ENCODE measurements at places on chromosomes 12 and 14. TPM values are rescaled to one million over a fixed set of nuclear protein-coding genes. Genes with fewer than 3 reads are reported as not detected.

GRCh38 chr12:114678718-114679117 is 5.3 kb downstream of the TBX3 start:
- H3K4me3 ChIP-seq: peak overlapping the region; percentile 60
- H3K36me3 ChIP-seq: no peaks in the 10 kb centered on the region
- DNase-seq: no peak
- peaks cover 8% of the 10 kb centered on the region for H3K4me1 ChIP-seq
- peaks cover 4% of the 10 kb centered on the region for H3K27me3 ChIP-seq

GRCh38 chr14:64212666-64213065 is 81.5 kb downstream of the ESR2 start:
- H3K27ac ChIP-seq: no peak overlapping the region
- no peak for DNase-seq
- H3K4me1 ChIP-seq: no peaks in the 10 kb centered on the region
- no peaks in the 10 kb centered on the region for H3K27me3 ChIP-seq
- H3K4me3 ChIP-seq: no peak overlapping the region
- no peaks in the 10 kb centered on the region for H3K36me3 ChIP-seq

- H3K27ac ChIP-seq: no peak overlapping the region
- no peaks in the 10 kb centered on the region for H3K36me3 ChIP-seq
- no peak for DNase-seq
- H3K27me3 ChIP-seq: no peaks in the 10 kb centered on the region
Observed at GRCh38 chr12:79378496-79378895, 312.3 kb downstream of the PAWR start.

- H3K27me3 ChIP-seq: no peaks in the 10 kb centered on the region
- peak overlapping the region; percentile 60 for H3K27ac ChIP-seq
- DNase-seq: no peak
- H3K4me3 ChIP-seq: no peak overlapping the region
Observed at GRCh38 chr12:53496752-53497032, 2.6 kb downstream of the MAP3K12 start.

DNA sequence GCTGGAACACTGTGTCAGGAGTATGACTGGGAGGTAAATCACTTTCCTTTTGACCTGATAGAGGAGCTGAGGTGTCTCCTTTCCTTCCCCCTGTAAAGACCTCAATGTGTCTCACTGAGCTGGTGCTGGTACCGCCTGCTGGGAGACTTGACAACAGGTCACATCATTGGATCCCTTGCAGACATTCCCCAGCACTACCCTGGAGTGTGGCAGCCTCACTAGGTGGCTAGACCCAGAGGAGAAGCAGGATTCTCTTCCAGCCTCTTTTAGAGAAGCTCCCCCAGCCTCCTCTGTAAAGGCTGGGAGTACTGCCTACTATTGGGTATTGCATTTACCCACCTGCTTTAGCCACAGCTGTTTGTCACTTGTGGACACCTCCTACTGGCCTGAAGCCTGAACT is 223.9 kb downstream of the ADGRD1 start:
- no peak overlapping the region for H3K27ac ChIP-seq
- no peaks in the 10 kb centered on the region for H3K36me3 ChIP-seq
- H3K27me3 ChIP-seq: no peaks in the 10 kb centered on the region
- DNase-seq: no peak
- no peak overlapping the region for H3K4me3 ChIP-seq
- no peaks in the 10 kb centered on the region for H3K4me1 ChIP-seq

DNA sequence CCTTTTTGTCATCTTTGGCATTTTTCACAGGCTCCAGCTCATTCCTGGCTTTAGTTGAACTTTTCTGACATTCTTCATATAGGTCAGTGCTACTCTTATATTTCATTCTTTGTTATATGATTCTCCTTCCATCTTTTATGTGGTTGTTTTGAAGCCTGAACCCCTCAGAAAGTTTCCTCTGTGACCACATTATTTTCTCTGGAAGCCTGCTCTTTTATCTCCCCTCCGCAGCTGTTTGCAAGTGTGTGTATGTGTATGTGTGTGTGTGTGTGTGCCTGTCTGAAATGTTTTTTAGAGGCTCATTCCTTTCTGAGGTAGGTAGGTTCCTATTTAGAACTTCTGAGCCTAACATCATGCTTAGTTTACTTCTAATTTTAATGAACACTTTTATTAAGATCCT is 47.6 kb downstream of the ANO4 start:
- H3K4me1 ChIP-seq: no peaks in the 10 kb centered on the region
- no peak overlapping the region for H3K27ac ChIP-seq
- no peaks in the 10 kb centered on the region for H3K27me3 ChIP-seq
- no peak overlapping the region for H3K4me3 ChIP-seq
- H3K36me3 ChIP-seq: no peaks in the 10 kb centered on the region

DNA sequence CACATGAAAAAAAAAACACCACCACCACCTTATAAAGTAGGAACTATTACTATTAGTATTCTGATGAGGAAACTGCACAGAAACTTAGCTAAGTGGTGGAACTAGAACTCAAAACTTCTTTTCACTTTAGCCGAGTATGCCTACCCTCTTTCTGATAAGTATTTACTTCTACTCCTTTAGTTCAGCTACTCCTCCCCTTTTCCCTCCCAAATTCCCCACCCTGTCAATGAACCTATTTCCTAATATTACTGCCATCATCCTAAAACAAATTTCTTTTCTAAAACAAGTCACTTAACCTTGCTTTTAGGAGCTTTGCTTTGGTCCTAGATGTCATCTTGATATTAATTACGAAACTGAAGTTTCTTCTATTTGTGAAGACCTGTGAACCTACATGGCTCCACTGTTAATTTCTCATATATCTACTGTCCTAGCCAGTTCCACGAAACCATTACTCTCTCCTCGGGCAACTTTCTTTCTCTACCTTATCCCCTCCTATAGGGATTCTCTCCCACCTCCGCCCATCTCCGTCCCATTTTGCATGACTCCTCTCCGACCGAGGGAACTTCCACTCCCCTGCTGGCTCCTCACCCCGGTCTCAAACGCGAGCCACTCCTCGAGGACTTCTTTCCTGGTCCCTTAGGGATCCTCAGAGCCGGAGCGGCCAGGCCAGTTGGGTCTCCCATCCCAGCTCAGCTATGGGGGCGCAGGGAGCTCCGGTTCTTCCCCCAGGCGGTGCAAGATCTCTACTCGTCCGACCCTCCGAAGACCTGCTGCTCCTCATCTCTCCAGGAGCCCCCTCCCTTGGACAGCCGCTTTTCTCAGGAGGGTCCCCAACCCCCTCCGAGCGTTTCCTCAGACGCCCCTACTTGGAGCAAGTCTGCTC is 1.1 kb downstream of the NUMB start:
- H3K36me3 ChIP-seq: no peaks in the 10 kb centered on the region
- H3K4me3 ChIP-seq: peak overlapping the region; percentile 100
- H3K27me3 ChIP-seq: no peaks in the 10 kb centered on the region
- peaks cover 54% of the 10 kb centered on the region for H3K4me1 ChIP-seq
- DNase-seq: peak; percentile 80

- H3K4me3 ChIP-seq: no peak overlapping the region
- H3K27ac ChIP-seq: no peak overlapping the region
- no peak for DNase-seq
- no peaks in the 10 kb centered on the region for H3K27me3 ChIP-seq
- peaks cover 29% of the 10 kb centered on the region for H3K36me3 ChIP-seq
Observed at GRCh38 chr12:124006846-124007713, 34.1 kb downstream of the ZNF664 start.

Gene ING4
- 42.5 TPM for polyA plus RNA-seq

GRCh38 chr14:100586403-100587085 is 673 bp downstream of the BEGAIN start:
- no peak overlapping the region for H3K4me3 ChIP-seq
- peak; percentile 54 for DNase-seq
- peaks cover 52% of the 10 kb centered on the region for H3K27me3 ChIP-seq
- no peak overlapping the region for H3K27ac ChIP-seq
- H3K36me3 ChIP-seq: no peaks in the 10 kb centered on the region

Data from sigmoid colon (tissue), 7 donors.